ENCODE measurements at places on chromosomes 2 and 18.
A peak's percentile ranks its signal among the peaks of the same experiment; 100 is the strongest.

DNA sequence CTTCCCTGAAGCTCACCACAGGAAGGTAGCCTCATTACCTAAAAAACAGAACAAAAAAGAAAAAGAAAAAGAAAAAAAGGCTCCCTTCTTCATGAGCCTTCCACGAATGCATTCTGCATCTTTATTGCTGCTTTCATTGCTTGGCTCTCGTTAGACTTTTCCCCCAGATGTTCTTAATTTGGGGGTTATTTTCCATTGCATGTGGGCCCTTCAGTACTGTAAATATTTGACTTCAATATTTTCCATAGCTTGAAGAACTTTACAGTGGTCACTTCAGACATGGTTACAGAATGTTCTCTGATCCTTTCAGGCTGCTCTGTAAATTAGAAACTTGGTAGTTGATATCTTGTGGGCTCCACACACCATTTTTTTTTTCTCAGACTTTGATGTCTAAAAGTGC, 65.6 kb upstream of the COPS8 start:
- DNase-seq: no peak

GRCh38 chr18:36680042-36680441, 148.8 kb downstream of the TPGS2 start:
- no peak for DNase-seq

GRCh38 chr2:115946891-115947290, 1504.5 kb downstream of the DPP10 start:
- DNase-seq: no peak

GRCh38 chr18:55998071-55998522, 410.1 kb upstream of the TCF4 start:
- DNase-seq: peak; percentile 81

GRCh38 chr2:176508374-176508773, 239.1 kb downstream of the MTX2 start:
- no peak for DNase-seq

- DNase-seq: no peak
Measured at GRCh38 chr18:48734460-48734859, 195.6 kb downstream of the CTIF start.

DNA sequence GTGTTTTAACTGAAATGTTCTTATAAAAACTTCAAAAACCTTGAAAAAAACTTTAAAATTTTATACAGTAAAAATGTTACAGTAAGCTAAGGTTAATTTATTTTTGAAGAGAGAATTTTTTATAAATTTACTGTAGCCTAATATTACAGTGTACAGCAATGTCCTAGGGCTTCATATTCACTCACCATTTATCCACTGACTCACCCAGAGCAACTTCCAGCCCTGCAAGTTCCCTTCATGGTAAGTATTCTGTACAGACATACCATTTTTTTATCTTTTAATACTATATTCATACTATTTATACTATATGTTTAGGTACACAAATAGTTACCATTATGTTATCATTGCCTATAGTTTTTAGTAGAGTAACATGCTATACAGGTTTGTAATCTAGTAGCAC, 396.7 kb upstream of the MMADHC start:
- DNase-seq: no peak
